ENCODE measurements at places on chromosomes 1 and 21. TPM values are rescaled to one million over a fixed set of nuclear protein-coding genes. Genes with fewer than 3 reads are reported as not detected.

Gene SPRR2A
- total RNA-seq: not detected

Gene GSTM1
- 77.4 TPM for total RNA-seq

GRCh38 chr1:94045465-94046056 lies 75.4 kb downstream of the ABCA4 start:
- H3K4me3 ChIP-seq: peak overlapping the region; percentile 54
- peaks cover 6% of the 10 kb centered on the region for H3K27me3 ChIP-seq
- no peak overlapping the region for H3K27ac ChIP-seq
- no peak for DNase-seq
- H3K36me3 ChIP-seq: no peaks in the 10 kb centered on the region

GRCh38 chr1:145843031-145843430 lies 2.4 kb upstream of the NUDT17 start:
- peaks cover 6% of the 10 kb centered on the region for H3K4me1 ChIP-seq
- peaks cover 22% of the 10 kb centered on the region for H3K36me3 ChIP-seq
- H3K27me3 ChIP-seq: no peaks in the 10 kb centered on the region
- H3K27ac ChIP-seq: no peak overlapping the region
